Foreskin keratinocyte (primary cell): ENCODE measurements at places on chromosomes 5 and 9. TPM values are rescaled to one million over a fixed set of nuclear protein-coding genes. Genes with fewer than 3 reads are reported as not detected.
A peak's percentile ranks its signal among the peaks of the same experiment; 100 is the strongest.

The CCIN gene
- total RNA-seq: 0.14 TPM in 1 of 2 replicates, not detected in the other

- no peak for DNase-seq
Measured at GRCh38 chr9:129996161-129996830, 46.7 kb downstream of the FNBP1 start.

The SLC34A1 gene
- total RNA-seq: not detected in 2 replicates

- no peak for DNase-seq
Measured at GRCh38 chr5:10354048-10354872, 765 bp downstream of the MARCHF6 start.

DNA sequence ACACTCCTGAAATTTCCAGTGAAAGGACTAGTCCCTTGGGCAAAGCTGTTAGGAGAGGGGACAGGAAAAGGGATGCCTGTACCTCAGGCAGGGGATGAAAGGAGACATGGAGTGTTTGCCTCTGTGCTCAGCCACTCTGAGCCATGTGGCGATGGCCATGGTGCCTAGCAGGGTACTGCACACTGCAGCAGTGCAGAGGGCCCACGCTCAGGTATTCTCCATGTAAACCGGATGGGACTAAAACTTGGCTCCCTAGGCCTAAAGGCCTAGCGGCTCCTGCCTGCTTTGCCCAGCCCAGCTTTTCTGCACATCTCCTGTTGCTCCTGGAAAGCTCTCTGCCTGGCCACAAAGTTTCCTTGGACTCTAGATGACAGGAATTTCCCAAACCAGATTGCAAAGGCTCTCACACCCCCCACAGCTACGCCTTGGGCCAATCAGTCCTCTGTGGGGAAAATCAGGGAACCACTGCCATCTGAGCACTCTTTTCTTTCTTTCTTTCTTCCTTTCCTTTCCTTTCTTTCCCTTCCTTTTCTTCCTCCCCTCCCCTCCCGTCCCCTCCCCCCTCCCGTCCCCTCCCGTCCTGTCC, 44.3 kb downstream of the HABP4 start:
- DNase-seq: no peak

The SNCAIP gene
- 0.14 TPM in 1 of 2 replicates, not detected in the other for total RNA-seq

- DNase-seq: no peak
Measured at GRCh38 chr5:20109326-20109725, 121.3 kb upstream of the CDH18 start.

GRCh38 chr9:120327322-120327721, 252.6 kb downstream of the CDK5RAP2 start:
- no peak for DNase-seq

- DNase-seq: no peak
Measured at GRCh38 chr5:14226554-14226953, 83.4 kb downstream of the TRIO start.

DNA sequence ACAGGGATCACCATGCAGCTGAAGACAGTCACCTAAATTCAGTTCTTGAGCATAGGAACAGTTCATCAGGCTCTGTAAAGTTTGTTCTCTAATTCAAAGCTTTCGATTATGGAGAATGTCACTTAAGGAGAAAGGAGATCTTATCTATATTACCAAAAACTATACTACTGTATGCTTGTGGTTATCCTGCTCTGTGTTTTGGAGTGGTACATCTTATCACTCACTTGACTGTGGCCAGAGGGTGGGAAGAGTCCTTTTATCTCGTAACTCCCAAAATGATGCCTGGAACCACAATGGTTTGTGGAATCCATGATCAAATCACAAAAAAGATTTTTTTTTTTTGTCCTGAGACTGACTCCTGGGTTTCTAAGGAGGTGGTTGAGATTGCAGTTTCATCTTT, 230.7 kb downstream of the COMMD10 start:
- no peak for DNase-seq

DNA sequence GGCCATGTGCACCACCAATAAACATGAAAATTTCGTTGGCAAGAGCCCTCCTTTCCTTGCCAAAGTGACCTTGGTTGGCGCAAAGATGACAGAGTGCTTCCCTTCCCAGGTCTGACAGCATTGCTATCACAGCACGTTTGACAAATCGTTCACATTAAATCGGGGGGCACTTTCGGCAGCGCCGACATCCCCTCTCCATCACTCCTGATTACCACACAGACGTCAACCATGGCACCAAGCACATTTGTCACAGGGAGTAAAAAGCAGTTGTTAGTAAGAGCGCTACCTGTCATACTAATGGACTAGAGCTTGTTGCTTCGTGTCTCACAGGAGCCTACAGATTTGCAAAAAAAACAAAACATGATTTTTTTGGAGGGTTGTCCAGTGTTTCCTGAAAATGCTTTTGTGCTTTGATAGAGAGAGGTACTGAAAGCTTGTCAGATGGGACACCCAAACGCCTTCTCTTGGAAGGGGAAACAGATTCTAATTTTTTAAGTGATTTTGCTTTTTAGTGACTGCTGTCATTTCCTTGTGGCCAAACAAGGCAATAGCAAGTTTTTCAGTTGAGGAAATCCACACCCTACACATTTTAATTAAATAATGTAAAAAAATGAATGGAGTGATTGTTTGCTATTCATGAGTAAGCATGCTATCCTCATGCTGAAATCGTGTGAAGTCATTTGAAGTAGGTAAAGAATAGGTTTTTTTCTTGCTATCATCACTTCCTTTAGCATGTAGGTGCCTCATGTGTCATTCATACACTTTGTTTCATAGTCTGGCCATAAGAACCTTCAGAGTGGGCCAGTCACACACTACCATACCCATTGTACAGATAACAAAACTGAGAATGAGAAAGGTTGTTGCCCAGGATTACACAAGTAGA, 682.8 kb upstream of the WWC1 start:
- peak; percentile 78 for DNase-seq

The ZNF462 gene
- total RNA-seq: 19.6 and 22.4 TPM in 2 replicates

- DNase-seq: no peak
Measured at GRCh38 chr9:101840694-101841188, 102.3 kb upstream of the GRIN3A start.

DNA sequence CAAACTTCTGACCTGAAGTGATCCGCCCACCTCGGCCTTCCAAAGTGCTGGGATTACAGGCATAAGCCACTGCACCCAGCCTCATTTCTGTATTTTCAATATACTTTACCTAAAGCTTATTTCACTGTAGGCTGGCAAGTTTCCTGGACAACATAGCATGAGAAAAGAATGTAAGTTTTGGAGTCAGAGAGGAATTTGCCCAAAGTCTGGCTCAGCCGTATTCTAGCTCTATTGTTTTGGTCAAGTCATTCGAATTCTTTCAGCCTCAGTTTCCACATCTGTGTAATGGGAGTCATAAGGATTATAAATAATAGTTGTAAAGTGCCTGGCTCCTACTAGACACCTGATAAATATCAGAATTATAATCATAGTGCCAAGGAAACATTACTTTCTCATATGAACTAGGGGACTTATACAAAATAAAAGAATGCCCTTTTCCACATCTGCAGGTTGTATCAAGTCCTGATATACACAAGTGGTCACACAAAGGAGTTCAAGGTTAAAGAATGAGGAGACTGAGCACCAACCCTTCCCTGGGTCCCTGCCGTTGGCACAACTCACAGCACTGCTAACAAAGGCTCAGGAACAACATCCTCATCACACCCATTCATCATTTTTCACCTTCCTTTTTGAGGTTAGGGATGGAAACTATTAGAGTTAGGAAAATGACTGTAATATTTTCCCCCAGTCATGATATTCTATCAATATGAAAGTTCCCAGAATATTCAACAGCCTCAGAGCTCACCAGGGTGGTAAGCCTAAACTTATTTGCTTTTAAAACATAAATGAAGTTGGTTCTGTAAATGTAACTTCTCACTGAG, 34.6 kb upstream of the RAI14 start:
- DNase-seq: no peak

DNA sequence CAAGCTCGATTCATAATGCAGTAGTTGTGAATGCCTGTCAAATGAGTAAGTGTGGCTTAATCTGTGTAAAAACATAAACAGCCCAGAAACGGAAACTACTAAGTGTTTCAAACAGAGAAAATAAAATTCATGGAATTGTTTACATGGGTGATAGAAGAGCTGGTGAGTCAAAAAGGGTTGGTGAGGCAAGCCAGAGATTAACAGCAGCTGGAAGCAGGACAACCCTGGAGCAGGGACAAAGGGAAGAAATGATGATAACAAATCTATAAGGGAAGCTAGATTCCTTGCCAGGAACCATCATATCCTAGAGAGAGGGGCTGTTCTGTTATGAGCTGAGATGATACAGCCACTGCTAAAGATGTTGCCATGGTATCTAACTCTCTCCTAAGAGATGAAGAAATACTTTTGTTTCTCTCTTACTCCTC, 18.0 kb upstream of the PRR16 start:
- DNase-seq: peak; percentile 46

DNA sequence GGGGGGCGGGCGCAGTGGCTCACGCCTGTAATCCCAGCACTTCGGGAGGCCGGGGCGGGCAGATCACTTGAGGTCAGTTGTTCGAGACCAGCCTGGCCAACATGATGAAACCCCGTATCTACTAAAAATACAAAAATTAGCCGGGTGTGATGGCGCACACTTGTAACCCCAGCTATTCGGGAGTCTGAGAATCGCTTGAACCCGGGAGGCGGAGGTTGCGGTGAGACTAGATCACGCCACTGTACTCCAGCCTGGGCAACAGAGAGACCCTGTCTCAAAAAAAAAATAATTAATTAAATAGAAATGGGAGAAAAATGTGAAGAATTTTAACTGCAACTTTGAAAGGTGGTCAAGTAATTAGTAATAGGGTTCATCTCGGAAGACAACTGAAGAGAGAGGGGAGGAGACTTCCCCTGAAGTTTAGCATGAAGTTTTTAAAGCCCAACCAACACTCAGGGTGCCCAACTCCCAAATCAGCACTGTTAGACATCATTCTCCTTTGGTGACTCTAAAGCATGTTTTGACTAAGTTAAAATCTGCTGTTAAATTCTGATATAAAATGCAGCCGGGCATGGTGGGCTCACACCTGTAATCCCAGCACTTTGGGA, 1.4 kb upstream of the CSNK1A1 start:
- no peak for DNase-seq

GRCh38 chr5:114319821-114320220, 42.0 kb upstream of the KCNN2 start:
- peak; percentile 9 for DNase-seq

The POC5 gene
- 9.0 and 11.1 TPM in 2 replicates for total RNA-seq

The FOXD4 gene
- 0.10 and 0.14 TPM in 2 replicates for total RNA-seq

The CDX1 gene
- total RNA-seq: not detected in 2 replicates

DNA sequence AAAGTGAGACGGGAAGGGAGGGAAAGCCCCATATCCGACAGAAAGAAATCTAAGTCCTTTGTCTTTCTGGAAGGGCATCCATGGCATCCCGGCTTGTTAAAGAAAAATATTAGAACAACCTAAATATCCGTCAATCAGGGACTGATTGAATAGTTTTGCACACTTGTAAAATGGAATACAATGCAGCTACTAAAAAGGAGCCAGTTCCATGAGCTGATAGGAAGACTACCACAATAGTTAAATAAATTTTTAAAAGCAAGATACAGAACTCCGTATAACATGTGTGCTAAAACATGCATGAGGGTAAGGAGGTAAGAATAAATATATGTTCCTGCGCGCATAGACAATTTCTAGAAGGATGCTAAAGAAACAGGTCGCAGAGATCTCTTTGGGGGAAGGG, 12.8 kb upstream of the GNPDA1 start:
- DNase-seq: no peak

GRCh38 chr5:172940268-172941066, 18.8 kb upstream of the RPL26L1 start:
- DNase-seq: no peak

The ZNF474 gene
- not detected in 2 replicates for total RNA-seq

DNA sequence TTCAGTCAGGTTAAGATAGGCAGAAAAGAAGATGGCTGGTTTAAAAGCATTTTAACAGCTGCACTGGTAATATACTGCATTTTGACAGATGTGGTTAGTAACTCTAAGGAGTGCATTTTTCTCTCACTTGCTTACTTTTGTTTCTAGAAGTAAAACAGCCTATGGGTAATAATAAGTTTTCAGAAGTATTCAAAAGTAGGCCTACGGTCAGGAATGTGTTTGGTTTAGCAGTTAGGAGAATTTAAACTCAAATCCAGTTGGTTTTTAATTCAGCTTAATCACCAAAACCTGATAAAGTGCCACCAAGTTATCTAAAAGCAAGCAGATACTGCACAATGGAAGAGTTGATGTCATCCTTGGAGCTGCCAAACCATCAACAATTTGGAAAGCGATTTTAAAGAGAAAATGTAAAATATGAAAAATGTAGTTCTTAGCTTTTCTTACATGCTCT, 160.3 kb downstream of the ARSB start:
- no peak for DNase-seq

GRCh38 chr5:6728011-6728794, 15.0 kb downstream of the TENT4A start:
- DNase-seq: no peak

GRCh38 chr9:124869986-124870560, 8.1 kb downstream of the ARPC5L start:
- no peak for DNase-seq

DNA sequence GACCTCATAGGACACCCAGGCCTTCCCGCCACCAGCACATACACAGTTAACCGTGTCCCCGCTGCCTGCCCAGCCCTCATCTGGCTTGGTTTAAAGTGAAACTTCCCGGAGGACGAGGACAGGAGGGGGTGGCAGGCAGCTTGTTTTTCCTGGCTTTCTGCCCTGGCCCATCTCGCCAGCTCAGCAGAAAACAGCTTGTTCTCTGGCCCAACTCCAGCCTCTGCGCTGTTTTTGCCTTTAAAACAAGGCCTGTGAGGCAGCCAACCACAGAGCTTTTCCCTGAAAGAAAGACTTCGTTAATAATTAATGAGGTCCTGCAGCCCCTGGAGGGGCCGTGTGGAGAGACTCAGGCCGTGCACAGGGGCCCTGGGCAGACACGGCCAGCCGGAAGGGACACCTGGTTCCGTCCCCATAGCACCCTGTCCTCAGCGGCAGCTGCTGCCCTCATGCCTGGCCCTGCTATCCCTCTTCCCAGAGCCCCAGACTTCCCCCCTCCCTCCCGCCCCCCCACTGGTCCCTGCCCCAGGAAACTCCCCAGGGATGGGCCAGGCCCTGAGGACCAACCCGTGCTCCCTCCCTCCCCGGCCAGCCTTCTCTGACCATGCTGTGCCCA, 108.7 kb downstream of the RXRA start:
- peak; percentile 63 for DNase-seq

The SHISAL2B gene
- total RNA-seq: not detected in 2 replicates

The FBP2 gene
- not detected in 2 replicates for total RNA-seq

DNA sequence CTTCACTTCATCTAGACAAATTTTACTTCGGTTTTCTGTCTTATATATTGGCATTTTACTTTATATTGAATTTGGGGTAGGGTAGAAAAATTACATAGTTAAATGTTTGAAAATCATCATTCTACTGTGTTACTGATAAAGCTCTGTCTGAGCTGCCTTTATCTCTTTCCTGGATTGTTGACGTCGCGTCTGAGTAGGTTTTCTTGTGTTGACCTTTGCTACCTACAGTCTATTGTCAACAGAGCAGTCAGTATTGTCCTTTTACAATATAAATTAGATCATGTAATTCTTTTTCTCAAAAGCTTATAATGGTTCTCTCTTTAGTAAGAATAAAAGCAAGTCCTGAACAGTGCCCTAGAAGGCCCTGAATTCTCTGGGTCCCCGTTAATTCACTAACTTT, 128.2 kb downstream of the HACD4 start:
- no peak for DNase-seq

GRCh38 chr9:96331236-96331947, 29.4 kb upstream of the HSD17B3 start:
- peak; percentile 44 for DNase-seq

The SUSD3 gene
- total RNA-seq: 0.11 and 0.44 TPM in 2 replicates

The F2R gene
- total RNA-seq: 38.0 and 42.6 TPM in 2 replicates

- DNase-seq: no peak
Measured at GRCh38 chr9:85658716-85659115, 83.0 kb downstream of the AGTPBP1 start.

- no peak for DNase-seq
Measured at GRCh38 chr9:114913217-114913616, 17.2 kb downstream of the TNFSF8 start.
